ENCODE measurements at places on chromosomes 6 and 20.

GRCh38 chr20:12056839-12057238 is 139.1 kb downstream of the BTBD3 start:
- no peak for DNase-seq

DNA sequence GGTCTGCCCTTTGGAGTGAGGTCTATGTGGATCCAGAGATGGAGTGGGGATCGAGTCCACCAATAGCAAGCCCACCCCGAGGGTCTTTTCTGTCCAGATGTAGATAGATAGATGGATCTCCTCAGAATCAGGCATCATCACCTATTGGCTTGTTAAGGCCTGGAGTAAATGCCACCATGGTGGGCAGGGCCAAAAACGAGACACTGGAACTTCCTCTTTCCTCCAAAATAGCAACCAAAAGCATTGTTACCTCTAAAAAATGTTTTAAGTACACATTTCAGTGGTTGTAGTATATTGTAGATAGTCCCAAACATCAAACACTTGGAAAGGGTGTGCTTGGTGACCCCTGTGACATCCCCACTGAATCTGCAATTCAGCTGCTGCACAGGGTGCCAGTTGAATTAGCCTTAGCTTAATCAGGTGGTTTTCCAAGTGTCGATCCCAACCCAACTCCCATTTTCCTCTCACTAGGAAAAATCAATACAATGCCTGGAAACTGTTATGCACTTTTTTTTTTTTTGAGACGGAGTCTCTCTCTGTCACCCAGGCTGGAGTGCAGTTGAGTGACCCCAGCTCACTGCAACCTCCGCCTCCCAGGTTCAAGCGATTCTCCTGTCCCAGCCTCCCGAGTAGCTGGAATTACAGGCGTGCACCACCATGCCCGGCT is 35.0 kb upstream of the NELFCD start:
- no peak for DNase-seq

DNA sequence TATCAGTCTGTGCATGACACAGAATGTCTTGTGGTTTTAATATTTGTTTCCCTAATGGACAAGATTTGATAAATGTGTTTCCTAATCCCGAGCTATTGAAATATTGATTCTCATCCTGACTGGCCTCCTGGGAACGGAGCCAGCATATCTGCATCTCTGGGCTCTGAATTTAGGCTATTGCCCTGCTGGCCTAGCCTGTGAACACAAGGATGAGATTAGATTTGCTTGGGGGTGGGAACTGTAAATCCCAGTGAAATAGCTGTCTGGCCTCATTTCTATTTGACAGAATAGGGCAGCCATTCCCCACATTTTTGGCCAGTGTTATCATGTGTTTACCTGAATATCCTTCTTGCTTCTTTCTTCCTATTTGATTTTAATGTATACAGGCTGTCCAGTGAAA is 198.4 kb upstream of the SOX4 start:
- DNase-seq, result no peak

DNA sequence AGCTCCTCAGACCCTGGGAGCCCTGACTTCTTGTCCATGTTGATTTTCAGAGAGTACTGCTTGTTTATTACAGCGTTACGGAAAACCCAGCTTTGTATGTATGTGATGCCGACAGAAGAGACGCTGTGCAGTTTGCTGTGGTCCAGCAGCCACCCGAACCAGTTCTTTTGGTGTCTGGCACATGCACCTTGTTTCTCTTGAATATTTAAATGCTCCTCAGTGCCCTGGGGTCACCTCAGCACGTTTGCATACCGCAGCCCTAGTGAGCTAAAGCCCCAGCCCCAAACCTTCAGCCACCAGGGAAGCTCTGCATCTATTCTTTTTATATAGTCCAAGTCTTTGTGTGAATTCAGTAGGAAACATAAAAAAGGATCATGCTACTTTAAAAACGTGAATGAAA is 39.9 kb downstream of the AFDN start:
- DNase-seq, result no peak

DNA sequence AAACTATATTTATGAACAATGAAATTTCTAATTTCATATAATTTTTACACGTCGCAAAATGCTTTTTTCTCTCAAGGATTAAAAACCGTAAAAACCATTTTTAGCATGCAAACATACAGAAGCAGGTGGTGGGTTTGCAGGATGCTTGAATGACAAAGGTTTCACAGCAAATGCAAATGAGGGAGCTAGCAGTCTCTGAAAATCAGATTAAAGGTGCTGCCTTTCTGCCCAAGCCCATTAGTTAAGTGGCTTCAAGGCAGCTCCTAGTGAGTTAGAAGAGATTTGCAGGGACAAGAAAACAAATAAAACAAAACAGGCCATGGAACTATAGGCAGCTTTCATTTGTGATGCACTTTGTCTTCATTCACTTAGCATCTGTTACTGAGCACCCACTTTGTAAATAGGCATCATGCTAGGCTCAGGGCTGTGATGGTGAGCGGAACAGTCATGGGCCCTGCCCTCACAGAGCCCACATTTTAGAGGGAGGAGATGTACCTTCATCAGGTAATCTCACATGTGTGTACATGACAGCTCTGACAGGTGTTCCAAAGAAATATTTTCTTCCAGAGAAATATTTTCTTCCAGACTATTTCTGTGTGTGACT is 29.5 kb downstream of the NAPB start:
- DNase-seq, result no peak

DNA sequence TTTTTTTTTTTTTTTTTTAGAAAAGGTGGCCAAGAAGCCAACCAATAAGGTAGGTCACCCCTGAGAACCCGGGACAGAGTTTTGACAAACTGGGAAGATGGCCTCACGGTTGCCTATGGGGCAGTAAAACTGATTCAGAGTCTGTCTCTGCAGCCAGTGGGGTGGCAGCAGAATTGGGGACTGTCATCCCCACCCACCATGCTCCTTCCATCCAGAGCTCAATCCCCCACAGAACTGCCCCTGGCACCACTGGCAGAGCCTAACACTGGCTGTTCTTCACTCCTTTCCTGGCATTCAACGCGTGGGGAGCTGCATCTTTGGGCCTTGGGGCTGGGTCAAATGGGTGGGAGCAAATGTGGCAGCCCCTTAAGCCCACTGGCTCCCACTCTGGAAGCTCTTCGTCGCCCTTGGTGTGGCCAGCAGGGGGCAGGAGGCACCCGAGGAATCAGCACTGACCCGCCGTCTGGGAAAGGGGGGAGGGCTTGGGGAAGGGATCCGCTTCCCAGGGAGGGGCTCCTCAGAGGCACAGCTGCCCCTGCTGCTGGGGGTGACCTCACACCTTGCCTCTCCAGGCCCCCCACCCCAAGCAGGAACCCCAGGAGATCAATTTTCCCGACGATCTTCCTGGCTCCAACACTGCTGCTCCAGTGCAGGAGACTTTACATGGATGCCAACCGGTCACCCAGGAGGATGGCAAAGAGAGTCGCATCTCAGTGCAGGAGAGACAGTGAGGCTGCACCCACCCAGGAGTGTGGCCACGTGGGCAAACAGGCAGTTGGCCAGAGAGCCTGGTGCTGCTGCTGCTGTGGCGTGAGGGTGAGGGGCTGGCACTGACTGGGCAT is 10.4 kb downstream of the CD40 start:
- DNase-seq, result no peak

DNA sequence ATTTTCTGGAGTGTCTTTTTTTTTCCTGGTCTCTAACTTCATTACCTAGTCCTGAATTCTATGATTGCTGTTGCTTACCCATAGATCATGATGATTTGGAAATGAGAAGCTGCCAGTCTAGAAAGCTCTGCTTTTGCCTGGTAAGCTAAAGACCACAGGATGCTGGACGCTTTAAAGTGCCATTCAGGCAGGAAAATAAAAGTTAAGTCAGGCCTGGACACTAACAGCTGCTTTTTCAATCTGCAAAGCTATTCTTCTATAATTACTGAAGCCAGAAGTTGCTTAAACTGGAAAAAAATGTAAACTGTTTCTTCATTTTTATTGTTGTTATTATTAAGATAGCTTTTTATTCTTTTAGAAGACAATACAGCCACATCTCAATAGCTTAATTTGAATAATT is 129.8 kb upstream of the SPACA1 start:
- no peak for DNase-seq

DNA sequence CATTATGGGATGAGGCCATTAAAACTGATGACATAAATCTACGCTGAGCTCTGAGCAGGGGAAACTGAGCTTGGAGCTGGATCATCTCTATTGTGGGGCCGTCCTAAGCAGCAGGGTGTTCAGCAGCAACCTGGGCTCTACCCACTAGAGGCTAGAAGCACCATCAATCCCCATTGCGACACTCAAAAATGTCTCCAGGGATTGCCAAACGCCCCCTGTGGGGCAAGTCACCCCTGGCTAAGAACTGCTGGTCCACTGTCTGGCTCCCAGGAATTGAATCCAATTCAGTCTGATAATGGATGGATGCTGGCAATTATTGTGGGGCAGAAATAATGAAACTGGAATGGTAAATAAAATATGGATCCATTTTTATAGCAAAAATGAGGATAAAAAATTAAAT is 38.2 kb downstream of the PMEPA1 start:
- no peak for DNase-seq

DNA sequence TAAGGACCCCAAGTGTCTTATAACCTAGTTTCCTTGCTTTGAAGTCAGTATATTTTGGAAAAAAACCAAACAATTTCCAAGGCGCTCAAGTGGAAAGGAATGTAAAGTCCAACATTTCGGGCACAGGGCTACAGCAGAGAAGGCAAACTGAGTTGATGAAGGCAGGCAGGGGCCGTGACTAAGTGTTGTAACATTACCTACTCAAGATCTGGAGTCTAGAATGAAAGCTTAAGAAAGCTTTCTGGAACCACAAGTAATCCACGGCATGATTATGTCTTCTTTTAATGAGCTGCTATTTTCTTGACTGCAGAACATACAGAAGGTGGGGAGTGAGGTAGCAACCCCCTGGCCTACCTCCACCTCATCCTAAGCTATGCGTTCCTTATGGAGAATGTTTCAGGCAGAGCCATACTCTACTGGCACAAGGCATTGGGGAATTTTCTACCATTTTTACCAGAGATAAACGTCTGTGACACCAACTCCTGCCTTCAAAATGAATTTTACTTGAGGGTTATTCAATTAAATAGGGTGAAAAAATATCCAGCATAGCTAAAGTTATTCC is 4.3 kb downstream of the PPP1R10 start:
- DNase-seq, result no peak

GRCh38 chr6:73901986-73902385 is 206.0 kb downstream of the CD109 start:
- DNase-seq, result no peak

GRCh38 chr6:83884523-83884922 is 25.0 kb downstream of the CYB5R4 start:
- no peak for DNase-seq

DNA sequence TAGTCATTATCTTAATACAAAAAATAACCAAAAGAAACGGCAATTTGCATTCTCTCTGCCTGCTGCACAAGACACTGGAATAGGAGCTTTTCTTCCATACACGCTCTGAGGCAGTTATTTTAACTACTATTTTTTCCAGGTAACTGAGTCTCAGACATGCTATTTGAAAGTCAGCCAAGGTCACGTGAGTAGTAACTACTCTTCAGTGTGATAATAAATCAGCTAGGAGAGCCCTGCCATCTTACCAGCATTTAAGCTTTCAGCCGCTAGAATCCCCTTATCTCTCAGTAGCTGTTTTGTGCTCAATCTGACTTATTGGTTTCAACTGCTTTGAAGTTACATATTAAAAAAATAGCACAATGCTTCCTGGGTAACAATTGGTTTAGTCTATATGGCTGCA is 84.5 kb downstream of the NRN1 start:
- DNase-seq, result no peak

DNA sequence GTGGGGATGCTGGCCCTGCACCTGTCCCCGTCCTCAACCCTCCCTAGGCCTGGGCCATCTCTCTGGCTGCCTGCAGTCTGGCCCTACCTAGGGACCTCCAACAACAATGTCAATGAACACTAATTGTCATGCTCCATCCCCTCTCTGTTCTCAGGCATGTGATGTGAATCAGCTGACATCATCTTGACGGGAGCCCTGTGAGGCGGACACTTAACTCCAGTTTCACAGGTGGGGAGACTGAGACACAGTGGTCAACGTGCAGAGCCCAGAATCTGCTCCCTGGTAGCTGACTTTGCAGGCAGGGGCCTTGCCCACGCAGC is 762 bp upstream of the TCEA2 start:
- DNase-seq, result no peak

DNA sequence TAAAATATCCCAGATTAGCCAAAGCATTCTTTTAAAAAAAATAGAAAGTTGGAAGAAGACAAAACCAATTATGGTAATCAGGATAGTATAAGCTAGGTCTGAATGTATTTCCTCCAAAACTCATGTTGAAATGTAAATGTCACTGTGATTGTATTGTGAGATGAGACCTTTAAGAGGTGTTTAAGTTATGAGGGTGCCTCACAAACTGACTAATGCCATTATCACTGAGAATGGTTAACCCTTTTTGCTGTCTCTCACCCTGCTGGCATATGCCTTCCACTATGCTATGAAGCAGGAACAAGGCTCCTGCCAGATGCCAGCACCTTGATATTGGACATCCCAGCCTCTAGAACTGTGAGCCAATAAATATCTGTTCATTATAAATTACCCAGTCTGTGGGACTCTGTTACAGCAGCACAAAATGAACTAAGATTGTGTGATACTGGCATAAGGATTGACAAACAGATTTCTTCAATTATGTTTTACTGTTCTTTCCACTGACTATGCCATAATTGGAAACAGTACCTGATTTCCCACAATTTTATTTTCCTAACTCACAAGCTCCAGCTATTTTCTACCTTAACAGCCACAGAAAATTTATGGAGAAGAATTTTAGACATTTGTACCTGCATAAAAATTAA is 63.8 kb downstream of the IBTK start:
- no peak for DNase-seq

GRCh38 chr6:166252601-166253000 is 55.6 kb downstream of the PRR18 start:
- no peak for DNase-seq

- DNase-seq, result no peak
Observed at GRCh38 chr20:51118216-51118615, 95.3 kb upstream of the KCNG1 start.

GRCh38 chr20:51043811-51044210 is 20.9 kb upstream of the KCNG1 start:
- no peak for DNase-seq

DNA sequence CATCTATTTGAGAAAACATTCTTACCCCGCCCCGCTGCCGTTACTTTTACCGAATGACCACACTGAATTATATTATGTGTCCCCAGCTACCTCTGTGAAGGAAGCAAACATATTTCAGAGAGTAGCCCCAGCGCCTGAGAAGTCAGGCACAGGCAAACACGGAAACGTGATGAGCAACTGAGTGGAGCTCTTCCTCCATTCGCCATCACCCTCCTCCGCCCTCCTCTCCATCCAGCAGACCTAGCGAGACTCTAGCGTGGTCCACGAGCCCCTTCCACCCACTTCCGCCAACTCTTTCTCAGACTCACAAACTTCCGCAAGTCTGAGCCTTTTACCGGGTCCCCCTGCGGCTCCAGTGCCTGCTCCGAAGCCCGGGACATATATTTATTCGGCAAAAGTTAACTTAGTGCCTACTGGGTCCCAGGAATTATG is 582 bp downstream of the SNRPB start:
- peak; percentile 40 for DNase-seq
